Amniotic epithelial cell (primary cell): ENCODE measurements at places on chromosomes 2 and 18.

GRCh38 chr2:42618972-42619371, 50.5 kb downstream of the MTA3 start:
- DNase-seq = peak; percentile 97

DNA sequence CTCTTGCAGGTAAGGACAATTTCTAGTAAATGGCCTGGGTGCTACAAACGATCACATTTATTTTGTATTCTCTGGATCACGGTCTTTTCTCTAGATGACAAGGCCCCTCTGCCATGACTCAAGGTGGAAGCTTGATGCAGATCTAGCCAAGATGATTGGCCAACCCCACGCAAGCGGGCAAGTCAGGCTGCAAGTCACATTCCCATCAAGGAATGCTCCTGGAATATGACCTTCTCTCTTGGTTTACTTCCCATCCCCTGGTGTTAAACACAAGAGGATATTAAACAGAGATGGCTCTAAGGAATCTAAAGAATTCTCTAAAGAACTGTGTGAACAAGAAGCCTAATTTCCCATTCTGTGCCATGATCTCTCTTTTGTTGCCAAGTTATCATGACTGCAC, 97.3 kb upstream of the SERPINE2 start:
- peak; percentile 14 for DNase-seq

- DNase-seq = no peak
These were observed 46.3 kb downstream of the EN1 start for GRCh38 chr2:118801151-118801550.

DNA sequence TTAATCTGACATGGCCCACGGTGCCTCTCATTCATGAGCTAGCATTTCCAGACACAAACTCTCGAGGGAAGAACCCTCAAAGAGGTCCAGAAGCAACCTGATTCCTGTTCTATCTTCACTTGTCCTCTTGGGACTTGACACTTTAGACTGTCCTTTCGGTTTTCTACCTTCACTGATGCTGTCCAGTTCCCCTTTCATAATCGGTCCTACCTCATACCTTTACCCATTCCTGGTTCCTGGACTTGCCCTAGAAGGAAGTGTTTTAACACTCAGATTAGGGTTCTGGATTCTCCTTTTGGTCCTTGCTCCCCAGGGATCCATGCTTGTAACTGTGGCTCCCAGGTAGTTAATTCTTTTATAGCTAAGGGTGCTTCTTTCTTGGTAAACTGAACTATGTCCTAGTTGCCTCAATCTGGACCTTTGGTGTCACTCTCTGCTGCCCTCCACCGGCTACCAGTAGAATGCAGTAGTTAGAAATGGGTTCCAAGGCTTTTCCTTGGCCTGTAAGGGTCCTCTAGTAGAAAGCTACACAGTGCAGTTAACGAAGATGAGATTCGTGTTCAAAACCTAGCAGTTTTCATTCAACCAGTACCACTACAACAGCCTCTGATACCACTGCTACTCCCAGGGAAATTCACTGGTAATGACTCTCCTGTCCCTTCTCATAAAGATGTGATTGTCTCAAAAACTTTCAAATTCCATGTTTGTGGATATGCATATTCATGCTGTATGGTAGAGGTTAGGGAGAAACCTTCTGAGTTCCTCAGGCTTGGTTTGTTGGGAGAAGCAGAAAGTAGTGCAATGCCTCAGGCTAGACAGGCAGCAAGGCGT, 178.1 kb upstream of the CYP26B1 start:
- peak; percentile 21 for DNase-seq

DNA sequence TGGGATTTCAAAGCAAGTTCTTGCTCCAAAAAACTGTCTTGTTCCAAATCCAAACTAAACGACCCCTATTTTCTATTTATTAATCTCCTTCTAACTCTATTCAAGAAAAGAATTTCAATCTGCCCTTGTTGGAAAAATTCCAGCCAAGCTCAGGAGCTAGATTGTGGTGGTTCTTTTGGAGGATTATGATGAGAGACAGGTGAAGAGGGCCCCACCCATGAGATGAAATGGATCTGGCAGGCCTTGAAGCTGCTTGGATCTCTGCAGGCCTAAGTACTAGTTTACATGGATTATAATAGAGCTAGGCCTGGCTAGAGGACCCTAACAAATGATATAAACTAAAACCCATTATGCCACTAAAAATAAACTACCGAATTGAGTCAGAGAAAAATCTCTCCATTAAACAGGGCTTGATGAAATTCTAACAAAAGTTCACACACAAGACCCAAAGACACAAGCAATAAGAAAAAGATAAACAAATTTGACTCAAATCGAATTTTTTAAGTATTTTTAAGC, 101.6 kb downstream of the GFPT1 start:
- DNase-seq = no peak

DNA sequence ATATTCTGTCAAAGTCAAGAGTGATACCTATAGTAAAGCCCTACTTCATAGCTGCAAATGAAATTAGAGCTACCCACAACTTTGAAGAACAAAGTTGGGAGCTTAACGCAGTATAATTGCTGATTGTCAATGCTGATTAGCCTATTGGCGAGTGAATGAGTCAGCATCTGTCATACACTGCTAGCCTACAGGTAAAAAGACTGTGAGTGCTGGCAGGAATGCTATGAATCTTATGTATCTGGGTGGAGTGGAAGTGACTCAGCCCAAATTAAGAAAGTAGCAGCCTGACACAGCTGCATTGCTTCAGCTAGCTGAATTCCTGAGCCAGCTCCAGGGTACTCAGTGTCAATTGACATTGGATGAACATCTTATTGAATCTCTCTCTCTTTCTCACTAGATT, 179.4 kb upstream of the DCC start:
- no peak for DNase-seq

DNA sequence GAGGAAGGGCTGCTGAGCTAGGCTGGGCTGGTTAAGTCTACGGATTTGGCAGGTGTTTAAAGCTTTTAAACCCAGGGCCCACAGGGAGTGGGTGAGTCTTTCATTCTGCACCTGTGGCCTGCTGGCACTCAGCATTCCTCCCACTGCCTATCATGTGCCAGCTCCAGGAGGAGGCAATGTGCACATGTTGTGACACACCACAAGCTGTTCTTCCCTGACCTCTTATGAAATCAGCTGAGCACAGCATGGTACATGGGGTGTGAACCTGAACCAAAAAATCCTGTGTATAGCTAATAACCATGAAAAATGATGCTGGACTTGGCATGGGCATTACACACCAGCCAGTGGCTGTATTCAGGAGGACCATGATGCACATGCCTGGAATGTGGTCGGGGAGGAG, 297.9 kb upstream of the MMADHC start:
- peak; percentile 61 for DNase-seq

DNA sequence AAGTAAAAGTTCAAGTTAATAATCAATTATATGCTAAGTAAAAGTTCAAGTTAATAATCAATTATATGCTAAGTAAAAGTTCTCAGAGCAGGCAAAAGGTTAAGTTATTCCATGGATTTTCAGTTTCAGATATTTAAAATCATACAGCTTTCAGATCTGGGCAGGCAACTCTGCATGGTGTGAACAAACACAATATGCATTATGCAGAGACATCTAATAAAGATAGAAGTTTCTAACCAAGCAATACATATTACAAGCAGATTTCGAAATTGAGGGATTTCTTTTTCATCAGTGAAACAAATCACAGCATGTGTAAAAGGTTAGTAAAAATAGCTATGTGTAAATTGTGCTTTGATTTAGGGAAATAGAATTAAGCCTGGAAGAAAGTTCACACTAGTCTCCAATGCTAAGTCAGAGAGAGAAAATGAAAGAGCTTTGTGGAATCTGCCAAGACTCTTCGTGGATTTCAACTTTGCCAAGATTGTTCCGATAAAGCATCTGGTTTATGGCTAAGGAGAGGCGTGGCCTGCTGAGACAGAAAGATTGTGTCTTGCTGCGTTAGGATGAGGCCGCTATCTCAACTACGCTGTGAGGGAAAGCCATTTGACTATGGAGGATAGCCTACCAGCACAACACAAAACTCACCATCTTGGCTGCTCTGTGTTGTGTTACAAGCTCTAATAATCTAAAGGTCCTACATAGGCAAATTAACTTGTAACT, 60.1 kb upstream of the SLC16A14 start:
- peak; percentile 63 for DNase-seq

GRCh38 chr18:77230645-77231044, 19.0 kb upstream of the GALR1 start:
- DNase-seq = peak; percentile 26

GRCh38 chr2:168191955-168192785, 55.2 kb downstream of the STK39 start:
- DNase-seq = no peak

GRCh38 chr2:84674099-84674498, 157.8 kb downstream of the DNAH6 start:
- no peak for DNase-seq

DNA sequence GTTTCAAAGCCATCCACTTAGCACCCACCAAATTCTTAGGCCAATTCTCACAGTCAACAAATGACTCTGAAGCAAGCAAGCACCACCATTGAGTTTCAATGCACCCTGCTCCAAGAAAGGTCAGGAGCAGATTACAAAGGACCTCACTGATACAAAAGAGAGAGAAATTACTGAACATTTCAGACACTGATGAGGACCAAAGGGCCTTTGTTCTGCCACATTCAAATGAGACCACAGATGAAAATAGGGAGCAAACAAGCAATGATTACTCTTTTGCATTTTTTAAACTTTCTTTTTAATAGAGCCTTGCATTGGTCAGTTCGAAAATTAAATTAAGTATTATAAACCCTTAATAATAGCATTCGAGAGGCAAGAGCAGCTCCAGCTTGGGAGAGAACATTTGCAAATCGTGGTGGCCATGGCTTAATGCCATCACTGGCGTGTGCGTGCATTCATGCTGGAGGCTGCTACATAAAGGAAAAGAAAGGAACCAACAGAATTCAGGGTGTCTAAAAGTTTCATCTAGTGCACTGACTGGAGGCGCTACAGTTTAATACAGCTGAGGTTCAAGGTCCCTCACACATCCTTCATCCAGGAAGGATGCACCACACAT, 87.5 kb downstream of the KLF7 start:
- no peak for DNase-seq

DNA sequence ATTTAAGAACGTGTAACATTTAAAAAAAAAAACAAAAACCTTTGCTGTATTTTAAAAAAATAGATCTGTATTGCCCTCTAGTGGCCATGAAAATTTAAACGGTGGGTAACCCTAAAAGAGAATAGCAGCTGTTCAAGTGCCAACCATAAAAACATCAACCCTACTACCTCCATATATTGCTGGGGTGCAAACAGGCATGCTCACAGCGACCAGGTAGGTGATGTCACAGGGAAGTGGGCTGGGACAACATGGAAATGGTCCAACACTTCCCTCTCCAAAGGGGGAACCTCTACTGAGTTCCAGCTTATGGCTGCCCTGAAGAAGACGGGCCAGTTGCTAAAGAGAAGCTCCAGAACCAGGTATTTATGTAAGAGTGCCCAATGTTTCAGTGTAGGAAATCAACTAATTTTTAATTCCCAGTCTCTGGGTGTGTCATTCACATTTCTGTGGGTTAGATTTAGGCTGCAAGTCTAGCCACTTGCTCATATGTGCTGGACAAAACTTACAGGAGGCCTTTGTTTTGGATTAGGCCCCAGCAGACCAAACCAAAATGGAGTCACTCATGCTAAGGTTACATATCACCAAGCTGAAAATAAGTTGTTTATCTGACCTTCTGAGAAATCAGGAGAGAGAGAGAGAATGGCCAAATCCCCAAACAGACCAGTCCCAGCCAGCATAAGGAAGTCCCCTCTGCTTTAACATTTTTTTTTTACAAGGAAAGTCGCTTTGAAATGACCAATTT, 54.5 kb downstream of the SKA1 start:
- peak; percentile 37 for DNase-seq

DNA sequence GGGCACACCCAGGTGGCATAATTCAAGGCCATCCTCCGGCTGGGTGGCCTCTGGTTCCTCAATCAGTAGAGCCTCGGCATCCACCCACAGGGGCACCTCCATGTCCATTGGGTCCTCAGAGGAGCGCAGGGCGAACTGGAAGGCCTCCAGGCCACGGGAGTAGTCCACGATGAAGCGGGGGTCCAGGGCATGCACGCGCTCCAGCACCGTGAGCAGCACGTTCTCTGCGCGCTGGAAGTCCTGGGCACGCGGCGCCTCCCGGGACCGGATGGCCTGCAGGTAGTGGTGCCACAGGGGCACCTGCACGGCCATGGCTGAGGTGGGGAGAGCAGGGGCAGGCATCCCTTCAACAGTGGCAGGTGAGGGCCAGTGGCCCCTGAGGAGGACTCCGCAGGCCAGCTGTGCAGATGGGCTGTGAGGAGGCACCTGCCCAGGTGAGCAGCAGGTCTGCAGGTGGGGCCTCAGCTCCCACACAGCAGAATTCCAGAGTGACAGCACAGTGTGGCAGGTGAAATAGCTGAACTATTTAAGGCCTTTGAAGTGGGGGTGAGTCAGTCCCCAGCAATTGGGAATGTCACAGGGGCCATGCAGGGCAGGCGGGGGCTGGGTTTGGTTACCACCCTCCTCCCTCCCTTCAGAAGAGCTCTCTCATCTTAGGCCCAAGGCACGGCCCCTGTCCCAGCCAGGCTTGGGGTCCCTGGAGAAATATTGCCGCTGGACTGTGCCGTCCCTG, at the start of gene MAB21L4:
MAB21L4 (minus strand) TSS at position 501 of the 733 bp plus-strand sequence; CDS start at position 342, 159 bp downstream.
- no peak for DNase-seq

DNA sequence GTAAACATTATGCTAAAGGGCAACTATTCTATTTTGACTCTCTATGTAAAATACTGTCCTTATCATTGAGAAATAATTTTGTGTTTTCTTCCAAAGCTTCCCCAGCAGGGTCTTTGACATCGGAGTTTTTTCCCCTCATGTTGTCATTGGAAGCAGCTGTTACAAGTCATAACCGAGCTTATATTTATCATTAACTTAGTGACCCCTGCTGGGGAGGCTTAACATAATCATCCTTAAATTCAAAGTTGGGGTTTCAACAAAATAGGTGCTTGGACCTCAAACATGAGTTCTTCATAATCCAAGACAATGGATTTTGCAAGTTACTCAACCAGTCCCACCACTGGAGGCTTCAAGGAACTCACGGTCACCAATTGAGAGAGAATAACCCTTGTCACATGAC, 330.9 kb downstream of the DCC start:
- no peak for DNase-seq

DNA sequence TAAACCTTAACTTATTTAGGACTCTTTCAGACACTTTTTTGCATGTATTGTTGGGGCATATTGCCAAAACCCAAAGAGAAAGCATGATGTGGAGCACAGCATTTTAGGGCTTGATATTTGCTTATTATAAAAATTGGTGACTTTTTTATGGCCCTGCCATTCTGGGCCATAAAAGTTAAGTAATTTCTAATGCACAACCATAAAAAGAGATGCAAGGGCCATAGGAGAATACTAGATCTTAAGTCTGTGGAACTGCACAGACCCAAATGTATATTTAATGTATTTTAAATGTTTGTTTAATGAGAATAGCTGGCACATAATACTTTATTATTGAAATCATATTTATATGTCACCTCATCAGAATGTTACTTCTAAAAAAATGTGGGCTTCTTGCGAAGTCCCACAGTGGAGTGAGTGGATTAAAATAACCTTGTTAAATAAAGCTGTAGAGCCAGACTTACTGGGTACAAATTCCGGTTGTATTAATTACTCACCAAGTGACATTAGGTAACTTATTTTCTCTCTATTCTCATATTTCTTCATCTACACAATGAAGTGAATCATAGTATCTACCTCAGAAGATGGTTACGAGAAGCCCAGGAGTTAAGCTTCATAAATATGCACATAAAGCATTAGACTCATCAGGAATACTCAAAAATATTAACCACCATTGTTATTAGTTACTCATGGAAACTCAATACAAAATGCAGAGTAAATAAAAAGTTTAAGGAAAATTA, 52.2 kb downstream of the HNMT start:
- DNase-seq = peak; percentile 9

- no peak for DNase-seq
These were observed 816 bp downstream of the SCTR start for GRCh38 chr2:119523383-119523951.

GRCh38 chr2:63189026-63189425, 138.4 kb downstream of the OTX1 start:
- DNase-seq = peak; percentile 51
